Activated CD4-positive, alpha-beta memory T cell treated with anti-CD3 and anti-CD28 coated beads, Interleukin-2, amount 10 ng/mL, durations not matched to agents 7 days and 5 days (primary cell): ENCODE measurements at places on chromosomes 13 and 19. TPM values are rescaled to one million over a fixed set of nuclear protein-coding genes. Genes with fewer than 3 reads are reported as not detected.

Gene TPTE2
- 0.30 TPM for total RNA-seq

Gene IRS2
- total RNA-seq = 8.1 TPM

Gene ANGPTL4
- total RNA-seq = 1.4 TPM

Gene ZNF486
- total RNA-seq = 8.7 TPM

GRCh38 chr19:31332096-31332495 lies 17.1 kb downstream of the TSHZ3 start:
- H3K4me1 ChIP-seq = no peaks in the 10 kb centered on the region
- H3K36me3 ChIP-seq = no peaks in the 10 kb centered on the region
- no peak overlapping the region for H3K27ac ChIP-seq
- peaks cover 13% of the 10 kb centered on the region for H3K27me3 ChIP-seq
- H3K4me3 ChIP-seq = no peak overlapping the region
- no peak for DNase-seq

DNA sequence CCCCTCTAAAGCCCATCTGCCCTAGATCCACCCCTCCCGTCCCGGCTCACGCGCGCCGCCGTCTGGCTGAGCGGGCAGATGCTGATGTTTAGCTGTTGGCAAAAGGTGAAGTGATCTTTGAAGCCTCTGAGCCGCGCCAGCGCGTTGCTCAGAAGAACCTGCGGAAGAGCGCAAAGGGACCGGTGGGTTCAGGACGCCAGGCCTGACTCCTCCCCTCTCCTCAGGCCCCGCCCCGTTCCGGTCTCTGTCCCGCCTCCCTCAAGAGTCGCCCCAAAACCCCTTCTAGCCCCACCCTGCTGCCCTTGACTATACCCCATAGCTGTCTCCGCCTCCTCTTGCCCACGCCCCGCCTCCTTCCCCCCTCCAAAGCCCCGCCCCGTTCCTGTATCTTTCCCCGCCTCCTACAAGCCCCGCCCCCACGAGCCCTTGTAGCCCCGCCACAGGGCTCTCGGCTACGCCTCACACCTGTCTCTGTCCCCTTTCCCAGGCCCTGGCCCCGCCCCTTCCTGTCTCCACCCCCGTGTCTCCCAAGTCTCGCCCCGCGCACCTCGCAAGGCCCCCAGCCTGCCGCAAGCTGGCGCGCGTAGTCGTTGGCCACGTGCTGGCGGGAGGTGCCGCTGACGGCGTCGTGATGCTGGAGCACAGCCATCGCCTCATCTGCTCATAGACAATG lies 9.5 kb downstream of the MAN2B1 start:
- H3K27me3 ChIP-seq = no peaks in the 10 kb centered on the region
- no peak overlapping the region for H3K27ac ChIP-seq
- no peak for DNase-seq
- no peak overlapping the region for H3K4me3 ChIP-seq

DNA sequence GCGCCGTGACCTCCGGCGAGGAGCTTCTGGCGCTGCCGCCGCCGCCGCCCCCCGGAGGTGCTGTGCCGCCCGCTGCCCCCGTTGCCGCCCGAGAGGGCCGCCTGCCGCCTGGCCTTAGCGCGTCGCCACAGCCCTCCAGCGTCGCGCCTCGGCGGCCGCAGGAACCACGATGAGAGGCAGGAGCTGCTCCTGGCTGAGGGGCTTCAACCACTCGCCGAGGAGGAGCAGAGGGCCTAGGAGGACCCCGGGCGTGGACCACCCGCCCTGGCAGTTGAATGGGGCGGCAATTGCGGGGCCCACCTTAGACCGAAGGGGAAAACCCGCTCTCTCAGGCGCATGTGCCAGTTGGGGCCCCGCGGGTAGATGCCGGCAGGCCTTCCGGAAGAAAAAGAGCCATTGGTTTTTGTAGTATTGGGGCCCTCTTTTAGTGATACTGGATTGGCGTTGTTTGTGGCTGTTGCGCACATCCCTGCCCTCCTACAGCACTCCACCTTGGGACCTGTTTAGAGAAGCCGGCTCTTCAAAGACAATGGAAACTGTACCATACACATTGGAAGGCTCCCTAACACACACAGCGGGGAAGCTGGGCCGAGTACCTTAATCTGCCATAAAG lies 4.8 kb downstream of the PDX1 start:
- H3K36me3 ChIP-seq = peaks cover 4% of the 10 kb centered on the region
- H3K4me3 ChIP-seq = no peak overlapping the region
- H3K27ac ChIP-seq = no peak overlapping the region
- peaks cover 88% of the 10 kb centered on the region for H3K27me3 ChIP-seq
- peaks cover 21% of the 10 kb centered on the region for H3K4me1 ChIP-seq
- no peak for DNase-seq

GRCh38 chr13:51549050-51549449 lies 35.2 kb upstream of the WDFY2 start:
- H3K27ac ChIP-seq = no peak overlapping the region
- peaks cover under 1% of the 10 kb centered on the region for H3K27me3 ChIP-seq
- peaks cover 13% of the 10 kb centered on the region for H3K4me1 ChIP-seq

- H3K27ac ChIP-seq = no peak overlapping the region
- no peaks in the 10 kb centered on the region for H3K27me3 ChIP-seq
- no peak for DNase-seq
- H3K36me3 ChIP-seq = no peaks in the 10 kb centered on the region
- H3K4me1 ChIP-seq = peaks cover 9% of the 10 kb centered on the region
- H3K4me3 ChIP-seq = no peak overlapping the region
These were observed 64.0 kb downstream of the ATP11A start for GRCh38 chr13:112753833-112754232.

GRCh38 chr19:39645800-39646411 lies 9.8 kb upstream of the LGALS16 start:
- peaks cover 22% of the 10 kb centered on the region for H3K27me3 ChIP-seq
- no peaks in the 10 kb centered on the region for H3K36me3 ChIP-seq
- no peaks in the 10 kb centered on the region for H3K4me1 ChIP-seq
- no peak overlapping the region for H3K4me3 ChIP-seq

GRCh38 chr13:50224534-50224933 lies 209.3 kb downstream of the KCNRG start:
- no peak overlapping the region for H3K4me3 ChIP-seq
- peaks cover 79% of the 10 kb centered on the region for H3K27me3 ChIP-seq
- H3K36me3 ChIP-seq = peaks cover 10% of the 10 kb centered on the region
- H3K4me1 ChIP-seq = peaks cover 58% of the 10 kb centered on the region

GRCh38 chr13:60148918-60149317 lies 14.8 kb downstream of the DIAPH3 start:
- H3K27me3 ChIP-seq = no peaks in the 10 kb centered on the region
- peaks cover 18% of the 10 kb centered on the region for H3K36me3 ChIP-seq
- peaks cover 2% of the 10 kb centered on the region for H3K4me1 ChIP-seq

- peaks cover 62% of the 10 kb centered on the region for H3K4me1 ChIP-seq
- H3K4me3 ChIP-seq = no peak overlapping the region
- DNase-seq = peak; percentile 28
- H3K27me3 ChIP-seq = no peaks in the 10 kb centered on the region
- H3K27ac ChIP-seq = peak overlapping the region; percentile 61
- peaks cover 54% of the 10 kb centered on the region for H3K36me3 ChIP-seq
These were observed 22.0 kb upstream of the TPT1 start for GRCh38 chr13:45362939-45363338.

- no peaks in the 10 kb centered on the region for H3K27me3 ChIP-seq
- no peak overlapping the region for H3K27ac ChIP-seq
- H3K4me1 ChIP-seq = peaks cover 3% of the 10 kb centered on the region
- no peak for DNase-seq
These were observed 8.8 kb downstream of the RRAS start for GRCh38 chr19:49631014-49631588.

DNA sequence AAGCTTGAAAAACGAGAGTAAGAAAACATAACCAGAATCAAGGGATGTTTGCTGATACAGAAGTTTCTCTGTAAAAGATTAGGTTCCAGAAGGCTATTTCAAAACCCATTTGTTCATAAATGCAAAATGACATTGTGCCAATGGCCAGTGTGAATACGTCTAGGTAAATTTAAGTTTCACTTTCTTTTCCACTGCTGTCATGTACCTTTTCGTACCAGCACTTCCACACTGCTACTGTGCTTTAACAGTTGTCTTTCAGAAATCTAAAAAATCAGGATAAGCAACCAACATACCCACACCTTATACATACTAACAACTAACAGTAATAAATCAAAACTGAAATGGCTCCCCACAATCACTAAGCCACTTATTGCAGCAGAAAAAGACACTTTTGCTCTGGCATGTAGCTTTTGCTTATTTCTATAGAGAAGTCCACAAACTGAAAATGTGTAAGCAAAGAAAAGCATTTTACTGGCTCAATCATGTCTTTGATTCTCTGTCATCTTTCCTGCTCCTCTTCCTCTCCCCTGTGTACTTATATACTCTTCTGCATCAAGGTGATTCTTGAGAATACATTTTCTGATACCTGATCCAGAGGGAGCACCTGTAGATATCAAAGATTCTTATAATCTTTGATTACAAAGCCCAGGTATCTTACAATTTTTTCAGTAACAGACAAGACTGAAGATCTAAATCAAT lies 34.3 kb downstream of the ELF1 start:
- no peak for DNase-seq
- H3K4me3 ChIP-seq = peak overlapping the region; percentile 88
- H3K36me3 ChIP-seq = peaks cover 42% of the 10 kb centered on the region
- H3K27ac ChIP-seq = peak overlapping the region; percentile 92
- peaks cover 56% of the 10 kb centered on the region for H3K4me1 ChIP-seq
